ENCODE measurements at places on chromosomes 1 and 21.
A peak's percentile ranks its signal among the peaks of the same experiment; 100 is the strongest.

- DNase-seq = no peak
Measured at GRCh38 chr1:224801844-224802490, 127.5 kb upstream of the DNAH14 start.

GRCh38 chr1:179870870-179871269 is 6.7 kb downstream of the TOR1AIP2 start:
- no peak for DNase-seq

GRCh38 chr1:14238472-14239307 is 359.8 kb upstream of the KAZN start:
- no peak for DNase-seq

- no peak for DNase-seq
Measured at GRCh38 chr1:179474713-179475112, 101.0 kb downstream of the NPHS2 start.

- DNase-seq = no peak
Measured at GRCh38 chr1:6345009-6345408, 48.6 kb downstream of the ACOT7 start.

- no peak for DNase-seq
Measured at GRCh38 chr1:162386292-162387225, 5.0 kb downstream of the C1orf226 start.

- DNase-seq = no peak
Measured at GRCh38 chr21:14438211-14438610, 55.3 kb upstream of the HSPA13 start.

- DNase-seq = no peak
Measured at GRCh38 chr1:8055973-8056372, 29.9 kb upstream of the ERRFI1 start.

- no peak for DNase-seq
Measured at GRCh38 chr1:233606813-233607212, 7.1 kb upstream of the KCNK1 start.

- no peak for DNase-seq
Measured at GRCh38 chr1:2375246-2375922, 16.0 kb downstream of the MORN1 start.

GRCh38 chr1:61323681-61324328 is 241.4 kb downstream of the NFIA start:
- DNase-seq = no peak

DNA sequence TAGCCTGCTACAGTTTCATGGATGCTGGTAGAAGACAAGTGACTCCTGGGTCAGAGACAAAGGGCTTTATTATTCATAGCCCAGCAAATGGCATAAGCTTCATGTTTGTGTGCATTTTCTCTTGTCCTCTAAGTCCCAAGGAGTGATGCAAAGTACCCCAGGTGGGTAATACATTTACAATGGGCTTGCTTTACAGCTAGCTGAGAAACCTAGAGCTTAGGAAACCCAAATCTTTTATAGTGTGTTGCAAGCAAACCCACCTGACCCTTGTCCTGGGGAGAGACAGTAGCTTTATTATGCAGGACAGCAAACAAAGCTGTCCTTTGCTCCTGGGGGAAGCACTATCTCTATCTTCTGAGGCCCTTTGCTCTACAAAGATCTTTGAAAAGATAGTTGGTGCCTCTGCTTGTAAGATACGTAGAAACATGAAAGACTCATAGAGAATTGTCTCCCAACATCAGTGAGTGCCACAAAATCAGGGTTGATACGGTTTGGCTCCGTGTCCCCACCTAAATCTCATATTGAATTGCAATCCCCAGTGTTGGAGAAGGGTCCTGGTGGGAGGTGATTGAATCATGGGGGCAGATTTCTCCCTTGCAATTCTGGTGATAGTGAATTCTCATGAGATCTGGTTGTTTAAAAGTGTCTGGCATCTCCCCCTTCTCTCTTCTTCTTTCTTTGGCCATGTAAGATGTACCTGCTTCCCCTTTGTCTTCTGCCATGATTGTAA is 315.8 kb upstream of the USP24 start:
- no peak for DNase-seq

- no peak for DNase-seq
Measured at GRCh38 chr1:18108299-18109057, 880 bp downstream of the IGSF21 start.

GRCh38 chr21:41098076-41098475 is 69.9 kb upstream of the BACE2 start:
- no peak for DNase-seq

DNA sequence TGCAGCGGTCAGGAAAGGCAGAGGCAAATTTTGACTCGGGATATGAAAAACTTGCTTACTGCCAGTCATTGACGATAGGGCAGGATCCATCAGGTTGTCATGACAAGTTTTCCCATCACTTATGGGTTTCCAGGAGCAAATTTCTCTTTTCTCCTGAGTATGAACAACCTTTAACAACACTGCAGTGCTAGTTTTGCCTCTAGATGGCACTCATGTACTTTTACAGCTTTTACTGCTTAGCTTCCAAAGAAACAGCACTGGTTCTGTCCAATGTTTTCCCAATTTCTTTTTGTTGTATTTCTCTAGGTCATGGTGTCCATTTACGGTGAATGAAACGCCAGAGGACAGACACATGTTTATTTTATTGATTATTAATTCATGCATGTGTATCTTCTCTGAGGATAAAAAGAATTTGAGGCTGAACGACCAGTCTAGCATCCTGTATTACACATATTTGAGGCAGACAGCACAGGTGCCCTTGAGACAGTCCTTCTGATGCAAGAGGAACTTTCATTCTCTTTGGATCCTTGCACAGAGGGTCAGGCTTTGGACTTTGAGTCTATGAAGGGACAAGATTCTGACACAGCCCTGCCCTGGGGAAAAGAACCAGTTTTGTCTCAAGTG is 112.3 kb upstream of the TRABD2B start:
- peak; percentile 58 for DNase-seq

- DNase-seq = no peak
Measured at GRCh38 chr1:29621826-29622435, 385.6 kb downstream of the PTPRU start.

GRCh38 chr1:152968248-152968647 is 2.2 kb upstream of the SPRR4 start:
- DNase-seq = no peak

- no peak for DNase-seq
Measured at GRCh38 chr1:227906550-227907071, 41.1 kb downstream of the WNT9A start.

GRCh38 chr1:210754878-210755665 is 378.9 kb downstream of the KCNH1 start:
- DNase-seq = no peak

DNA sequence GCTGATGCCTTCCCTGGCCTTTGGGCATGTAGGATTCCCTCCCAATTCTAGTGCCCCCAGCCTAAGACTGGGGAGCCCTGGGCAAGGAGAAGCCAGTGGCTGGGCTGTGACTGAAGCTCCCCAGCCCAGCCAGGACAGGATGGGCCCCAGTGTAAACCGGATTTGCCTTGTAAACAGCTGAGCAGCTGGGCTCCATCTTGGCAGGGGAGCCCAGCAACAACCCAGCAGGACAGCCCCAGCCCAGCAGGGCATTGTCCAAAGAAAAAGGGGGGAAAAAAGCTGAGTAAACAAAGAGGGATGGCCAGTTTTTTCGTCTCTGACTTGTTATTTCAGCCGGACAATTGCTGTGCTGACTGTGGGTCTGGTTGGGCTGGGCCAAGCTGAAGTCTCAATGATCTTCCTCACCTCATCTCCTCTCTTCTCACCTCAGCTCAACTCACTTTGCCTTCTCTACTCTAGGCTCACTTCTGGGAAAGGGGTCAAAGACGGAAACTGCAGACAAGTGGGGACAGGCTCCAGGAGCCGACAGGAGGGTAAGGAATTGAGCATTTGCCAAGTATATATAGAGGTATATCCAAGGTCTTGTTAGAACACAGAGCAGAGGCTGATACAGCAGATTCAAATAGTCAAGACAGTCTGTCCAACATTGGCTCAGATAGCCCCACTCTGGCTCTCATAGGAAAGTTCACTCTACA is 97.7 kb downstream of the TMEM53 start:
- no peak for DNase-seq

- peak; percentile 0 for DNase-seq
Measured at GRCh38 chr1:48177257-48177656, 45.3 kb upstream of the SLC5A9 start.

DNA sequence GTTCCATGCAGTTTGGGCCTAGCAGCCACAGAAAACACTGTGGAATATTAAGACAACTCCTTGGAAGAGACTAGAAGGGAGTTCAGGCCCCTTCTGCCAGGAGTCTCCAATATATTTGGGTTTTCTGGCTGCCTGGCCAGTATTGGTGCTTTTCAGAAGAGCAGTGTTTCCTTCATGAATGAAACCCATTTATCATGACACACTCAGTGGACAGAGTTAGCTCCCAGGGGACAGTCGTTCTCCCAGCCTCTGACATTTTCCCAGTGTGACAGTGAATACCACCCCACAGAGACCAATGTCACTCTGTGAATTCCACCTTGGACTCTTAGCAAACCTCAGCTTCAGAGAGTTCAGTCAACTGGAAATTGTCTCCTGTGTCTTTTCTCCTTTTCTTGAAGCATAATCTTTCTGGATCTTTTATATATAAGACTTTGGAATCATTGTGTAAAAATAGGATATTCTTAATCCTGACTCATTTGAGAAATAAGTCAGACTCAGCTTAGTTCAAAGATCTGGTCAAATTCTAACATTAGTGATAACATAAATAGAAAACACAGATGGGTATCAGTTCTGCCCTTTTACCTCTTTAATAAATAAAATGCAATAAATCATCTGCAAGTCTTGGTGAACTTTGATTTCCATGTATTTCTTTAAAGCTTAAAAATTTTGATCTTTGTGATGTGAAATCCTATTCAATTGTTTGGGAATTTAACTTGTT is 40.4 kb downstream of the GNG12 start:
- no peak for DNase-seq

GRCh38 chr1:25217015-25217414 is 15.3 kb downstream of the SYF2 start:
- DNase-seq = peak; percentile 19

- DNase-seq = no peak
Measured at GRCh38 chr1:48560116-48560515, 88.1 kb upstream of the SPATA6 start.

- no peak for DNase-seq
Measured at GRCh38 chr1:176994931-176995596, 169.4 kb downstream of the ASTN1 start.

DNA sequence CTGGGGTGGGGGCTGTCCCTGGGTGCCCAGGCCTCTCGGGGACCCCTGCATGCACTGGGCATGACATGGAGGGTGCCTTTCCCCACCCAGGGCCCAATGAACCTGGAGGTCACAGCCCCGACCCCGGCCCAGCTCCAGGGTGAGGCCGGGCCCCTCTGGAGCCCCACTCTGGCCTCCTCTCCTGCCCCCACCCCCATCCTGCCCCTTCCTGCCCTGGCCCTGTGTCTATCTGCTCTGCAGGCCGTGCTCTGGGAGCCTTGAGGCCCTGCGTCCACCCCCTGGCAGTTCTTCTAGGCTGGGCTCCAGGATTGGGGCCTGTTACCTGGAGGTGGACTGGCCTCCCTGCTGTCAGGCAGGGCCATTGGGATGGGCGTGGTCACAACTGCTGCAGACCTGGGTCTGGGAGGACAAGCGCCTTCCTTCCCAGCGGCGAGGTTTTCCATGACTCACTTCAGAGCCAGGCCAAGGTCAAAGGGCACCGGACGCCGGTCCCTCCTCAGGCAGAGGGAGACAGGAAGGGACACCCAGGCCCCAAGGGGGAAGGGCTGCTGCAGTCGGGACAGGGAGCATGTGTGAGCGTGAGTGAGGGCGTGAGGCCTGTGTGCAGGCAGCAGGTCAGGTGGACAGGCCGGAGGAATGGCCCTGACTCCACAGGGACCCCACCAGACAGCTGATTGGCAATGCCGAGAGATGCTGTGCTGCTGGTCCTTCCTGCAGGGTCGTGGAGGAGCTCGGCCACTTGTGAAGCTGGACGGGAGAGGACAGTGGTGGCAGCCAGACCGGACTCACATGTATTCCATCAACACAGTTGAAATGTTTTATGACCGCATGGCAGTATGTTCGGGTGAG is 31.1 kb upstream of the POFUT2 start:
- no peak for DNase-seq

GRCh38 chr1:160953030-160953429 is 1.6 kb downstream of the ITLN2 start:
- no peak for DNase-seq

GRCh38 chr1:31483012-31483946 is 70.3 kb downstream of the SERINC2 start:
- DNase-seq = peak; percentile 80
